ENCODE measurements at places on chromosomes 3 and 15.

DNA sequence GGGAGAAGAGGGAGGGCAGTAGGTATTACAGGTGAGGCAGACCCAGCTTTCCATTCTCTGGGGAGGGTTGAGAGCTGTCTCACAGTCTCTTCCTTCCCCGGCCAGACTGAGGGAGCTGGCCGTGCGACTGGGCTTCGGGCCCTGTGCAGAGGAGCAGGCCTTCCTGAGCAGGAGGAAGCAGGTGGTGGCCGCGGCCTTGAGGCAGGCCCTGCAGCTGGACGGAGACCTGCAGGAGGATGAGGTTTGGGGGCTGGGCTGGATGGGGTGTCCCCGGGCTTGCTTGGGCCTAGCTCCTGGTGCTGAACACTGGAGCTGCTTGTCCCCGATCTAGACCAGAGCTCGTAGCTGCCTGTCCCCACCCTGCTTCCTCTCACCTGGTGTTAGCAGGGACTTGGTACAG lies 4.9 kb downstream of the PLA2G4B start:
- no peak for DNase-seq

DNA sequence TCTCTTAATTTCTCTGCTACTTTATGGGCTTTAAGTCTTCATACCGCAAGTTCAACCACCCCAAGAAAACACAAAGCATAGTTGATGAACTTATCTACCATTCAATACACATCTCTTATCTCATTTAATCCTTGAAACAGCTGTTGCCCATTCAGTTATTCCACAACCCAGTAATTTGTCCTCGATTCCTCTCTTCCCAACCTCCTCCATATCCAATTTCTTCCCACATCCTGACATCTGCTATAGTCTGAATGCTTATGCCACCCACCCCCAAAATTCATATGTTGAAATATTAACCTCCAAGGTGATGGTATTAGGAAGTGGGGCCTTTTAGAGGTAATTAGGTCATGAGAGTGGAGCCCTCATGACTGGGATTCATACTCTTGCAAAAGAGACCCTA lies 345.4 kb downstream of the ERC2 start:
- no peak for DNase-seq

GRCh38 chr3:142844339-142844977 lies 44.4 kb downstream of the PCOLCE2 start:
- DNase-seq = peak; percentile 18

DNA sequence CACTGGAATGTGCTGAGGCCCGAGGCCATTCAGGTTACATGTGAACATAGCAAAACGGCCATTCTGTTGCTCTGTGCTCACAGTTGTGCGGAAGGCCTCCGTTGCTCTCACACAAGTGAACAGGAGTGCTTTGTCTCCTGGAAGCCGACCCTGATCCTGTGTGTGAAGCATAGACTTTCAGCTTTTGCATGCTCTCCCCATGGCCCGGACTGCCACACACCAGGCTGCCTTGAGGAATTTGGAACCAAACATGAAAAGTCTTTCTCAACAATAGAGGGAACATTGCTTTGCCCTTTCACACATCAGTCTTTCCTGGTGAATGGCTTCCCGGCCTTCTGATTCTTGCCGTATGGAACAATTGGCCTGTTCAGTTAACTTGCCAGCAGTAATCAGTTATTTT lies 154.8 kb upstream of the LRIG1 start:
- no peak for DNase-seq

DNA sequence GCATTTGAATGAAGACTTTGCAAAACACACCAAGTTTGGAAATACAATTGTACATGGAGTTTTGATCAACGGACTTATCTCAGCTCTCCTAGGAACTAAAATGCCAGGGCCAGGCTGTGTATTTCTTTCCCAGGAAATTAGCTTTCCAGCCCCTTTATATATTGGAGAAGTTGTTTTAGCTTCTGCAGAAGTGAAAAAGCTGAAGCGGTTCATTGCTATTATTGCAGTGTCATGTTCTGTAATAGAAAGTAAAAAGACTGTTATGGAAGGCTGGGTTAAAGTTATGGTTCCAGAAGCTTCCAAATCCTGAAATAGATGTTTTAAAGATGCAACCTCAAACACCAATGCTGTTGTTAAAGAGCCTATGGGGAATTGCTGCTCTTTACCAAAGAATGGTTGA lies 11.5 kb downstream of the HTD2 start:
- no peak for DNase-seq

- no peak for DNase-seq
Measured at GRCh38 chr3:167251678-167252077, 128.4 kb downstream of the ZBBX start.

- DNase-seq = no peak
Measured at GRCh38 chr15:29018120-29018805, 132.5 kb downstream of the APBA2 start.

GRCh38 chr15:101003706-101004105 lies 84.5 kb downstream of the LRRK1 start:
- no peak for DNase-seq

DNA sequence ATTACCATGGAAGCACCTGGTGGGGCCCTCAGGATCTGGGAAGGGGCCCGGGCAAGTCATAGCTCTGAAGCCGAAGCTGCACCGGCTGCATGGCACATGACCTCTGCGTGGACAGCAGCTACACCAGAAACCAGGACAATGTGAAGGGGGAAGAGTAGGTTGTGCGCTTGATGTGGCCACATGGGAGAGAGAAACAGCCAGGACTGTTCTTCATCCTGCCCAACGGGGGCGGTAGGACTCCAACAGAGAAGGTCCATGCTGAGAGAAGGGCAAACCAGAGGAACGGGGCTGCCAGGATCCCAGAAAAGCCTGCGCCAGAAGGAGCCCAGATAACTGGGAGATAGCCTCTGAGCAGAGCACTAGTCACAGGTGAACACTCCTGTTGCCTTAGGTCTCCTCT lies 54.9 kb upstream of the PRR20G start:
- no peak for DNase-seq

All from glomerular endothelial cell (primary cell).